ENCODE measurements at places on chromosomes 3 and 15.

DNA sequence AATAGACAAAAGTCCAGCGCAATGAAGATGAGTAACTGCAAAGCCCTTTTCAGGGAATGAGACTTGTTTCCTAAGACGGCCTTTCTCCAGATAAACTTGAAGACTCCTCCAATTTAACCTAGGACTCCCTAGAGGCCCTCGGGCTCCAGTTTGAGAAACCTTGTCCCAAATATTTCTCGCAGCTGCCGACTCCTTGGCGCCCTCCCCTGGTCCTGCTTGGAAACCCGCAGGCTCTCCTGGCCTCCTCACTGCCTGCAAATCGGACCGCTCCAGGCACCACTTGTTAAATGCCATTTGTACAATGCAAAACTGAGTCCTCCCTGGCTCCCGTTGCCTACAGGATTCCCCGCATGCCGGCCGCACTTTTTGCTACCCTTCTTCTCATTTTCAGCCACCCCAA, 36.8 kb downstream of the MUC4 start:
- DNase-seq: no peak

- no peak for DNase-seq
Observed at GRCh38 chr15:100211855-100212850, 129.6 kb downstream of the ADAMTS17 start.

DNA sequence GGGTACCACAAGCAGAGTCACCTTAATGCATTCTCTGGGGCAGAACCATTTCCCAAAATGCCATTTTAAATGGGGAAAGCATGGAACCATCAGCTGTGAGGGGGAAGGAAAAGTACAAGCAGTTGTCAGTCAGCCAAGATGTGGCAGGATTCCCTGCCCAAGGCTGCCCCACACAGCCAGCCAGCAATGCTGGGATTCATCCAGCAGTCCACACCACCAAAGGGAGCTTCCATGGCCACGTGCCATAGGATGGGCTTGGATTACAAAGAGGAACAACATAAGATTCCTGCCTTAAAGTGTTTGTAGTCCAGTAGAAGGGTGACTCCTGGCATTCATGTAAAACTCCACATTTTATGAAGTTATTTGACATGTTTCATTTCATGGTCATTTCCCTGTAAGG, 233.3 kb downstream of the SHOX2 start:
- DNase-seq: no peak

DNA sequence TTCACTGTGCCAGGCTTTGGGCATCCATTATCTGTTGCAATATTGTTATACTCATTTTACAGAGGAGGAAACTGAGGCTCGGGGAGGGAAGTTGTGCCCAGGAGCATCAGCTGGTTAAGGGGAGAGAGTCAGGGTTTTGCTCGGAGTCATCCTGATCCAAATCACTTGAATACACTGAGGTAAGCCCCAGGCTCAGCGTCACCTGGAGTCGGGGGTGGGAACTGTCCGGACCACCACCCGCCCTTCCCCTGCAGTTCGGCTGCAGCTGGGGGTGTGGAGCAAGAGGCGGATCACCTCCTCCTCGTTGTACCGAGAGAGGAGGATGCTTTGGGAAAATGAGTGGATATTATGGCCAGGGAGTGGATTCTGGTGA, 646 bp downstream of the HRH1 start:
- no peak for DNase-seq

DNA sequence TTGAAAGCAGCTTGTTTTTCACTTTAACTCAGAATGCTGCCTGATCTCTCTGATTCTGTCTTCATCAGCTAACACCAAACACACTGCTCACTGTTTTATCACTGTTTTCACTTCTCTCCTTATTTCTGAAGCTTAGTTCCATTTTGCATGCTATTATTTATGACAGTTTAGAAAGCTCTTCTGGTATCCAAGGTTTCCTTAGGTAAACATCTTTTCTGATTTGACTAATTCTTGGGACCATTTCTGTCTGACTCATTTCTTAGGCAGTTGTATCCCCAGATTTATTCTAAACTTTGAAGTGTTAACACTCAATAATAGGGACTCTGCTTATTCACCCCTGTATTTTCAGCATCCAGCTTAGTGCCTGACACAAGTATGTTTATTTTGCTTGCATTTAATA, 167.7 kb downstream of the BCHE start:
- no peak for DNase-seq

GRCh38 chr3:65996589-65996988, 42.1 kb downstream of the MAGI1 start:
- no peak for DNase-seq

DNA sequence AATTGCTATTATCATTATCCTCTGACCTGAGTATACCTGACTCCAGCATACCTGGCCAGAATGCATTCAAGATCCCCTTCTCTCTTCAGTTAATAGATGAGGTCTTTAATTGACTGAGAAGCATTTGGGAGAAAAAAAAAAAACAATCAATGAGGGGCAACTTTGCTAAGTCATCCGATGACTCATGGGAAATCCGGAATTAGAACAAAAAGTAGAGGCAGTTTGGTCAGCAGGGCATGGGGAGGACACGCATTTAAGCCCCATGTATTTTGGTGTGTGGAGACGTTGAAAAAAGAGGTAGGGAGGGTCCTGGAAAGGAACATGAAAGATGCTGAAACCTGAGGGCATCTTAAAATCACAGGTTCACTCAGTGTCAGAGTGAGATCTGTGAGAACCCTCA, 256.2 kb downstream of the RORA start:
- DNase-seq: no peak

GRCh38 chr3:119401069-119401468, 62.3 kb downstream of the TMEM39A start:
- no peak for DNase-seq

Measured in T-helper 17 cell (primary cell).